NCI-H774 (cell line): ENCODE measurements at places on chromosomes 2 and 18.
A peak's percentile ranks its signal among the peaks of the same experiment; 100 is the strongest.

GRCh38 chr2:16155766-16156165 is 215.4 kb downstream of the MYCN start:
- no peak for DNase-seq

- no peak for DNase-seq
These were observed 2.3 kb downstream of the KCNE4 start for GRCh38 chr2:223054193-223054781.

DNA sequence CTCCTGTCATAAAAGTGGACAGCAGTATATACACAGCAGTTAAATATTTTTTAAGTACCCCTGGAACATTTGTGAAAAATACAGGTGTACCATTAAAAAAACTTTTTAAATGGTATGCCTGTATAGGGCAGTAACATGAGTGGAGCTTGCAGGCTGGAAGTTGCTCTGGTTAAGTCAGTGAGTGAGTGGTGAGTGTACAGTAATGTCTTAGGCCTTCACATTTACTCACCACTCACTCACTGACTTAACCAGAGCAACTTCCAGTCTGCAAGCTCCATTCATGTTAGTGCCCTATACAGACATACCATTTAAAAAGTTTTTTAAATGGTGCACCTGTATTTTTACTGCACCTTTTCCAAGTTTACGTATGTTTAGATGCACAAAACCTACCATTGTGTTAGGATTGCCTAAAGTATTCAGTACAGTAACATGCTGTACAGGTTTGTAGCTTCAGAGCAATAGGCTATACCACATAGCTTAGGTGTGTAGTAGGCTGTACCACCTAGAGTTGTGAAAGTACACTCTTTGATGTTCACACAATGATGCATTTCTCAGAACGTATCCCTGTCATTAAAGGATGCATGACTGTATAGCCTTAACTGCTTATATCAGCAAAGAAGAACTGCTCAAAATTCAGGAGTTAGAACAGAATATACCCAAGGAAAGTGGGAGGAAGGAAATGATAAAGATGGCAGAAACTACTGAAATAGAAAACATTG is 112.6 kb downstream of the EHBP1 start:
- DNase-seq = no peak

DNA sequence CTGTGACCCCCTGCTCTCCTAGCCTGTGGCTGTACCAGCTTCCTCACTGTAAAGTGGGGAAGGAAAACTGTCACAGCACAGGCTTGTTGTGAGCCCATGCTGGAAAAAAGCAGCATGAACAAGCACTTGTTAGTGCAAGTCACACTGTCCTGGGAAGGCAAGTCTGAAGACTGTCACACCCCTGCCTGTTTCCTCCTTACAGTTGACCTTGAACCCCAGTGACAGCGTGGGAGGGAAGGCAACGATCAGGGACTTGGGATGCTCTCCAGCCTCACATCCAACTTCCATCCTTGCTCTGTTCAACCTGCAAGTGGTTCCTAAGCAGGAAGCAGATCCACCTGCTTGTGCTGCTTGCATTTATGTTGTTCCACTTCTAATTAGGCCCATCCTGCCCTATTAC is 311.3 kb upstream of the KLHL29 start:
- DNase-seq = no peak

GRCh38 chr2:204726831-204727230 is 181.6 kb downstream of the PARD3B start:
- DNase-seq = no peak

DNA sequence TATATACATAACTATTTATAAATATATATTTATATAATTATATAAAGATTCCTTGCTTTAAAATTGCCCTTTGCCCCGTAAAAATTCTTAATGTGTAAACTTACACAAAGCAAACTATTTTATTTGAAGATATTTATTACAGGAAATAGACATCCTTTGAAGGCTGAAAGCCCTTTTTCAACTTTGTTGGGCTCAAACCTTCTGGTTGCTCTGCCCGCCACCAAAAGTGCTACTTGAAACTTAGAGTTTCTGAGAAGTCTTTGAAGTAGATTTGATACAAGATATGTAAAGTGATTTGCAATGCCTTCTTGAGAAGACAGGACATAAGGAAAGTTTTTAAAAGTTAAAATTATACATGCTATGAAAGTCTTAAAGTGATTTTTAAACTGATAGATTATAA is 36.6 kb upstream of the METAP1D start:
- no peak for DNase-seq

GRCh38 chr2:5319493-5319892 is 372.7 kb upstream of the SOX11 start:
- DNase-seq = no peak

DNA sequence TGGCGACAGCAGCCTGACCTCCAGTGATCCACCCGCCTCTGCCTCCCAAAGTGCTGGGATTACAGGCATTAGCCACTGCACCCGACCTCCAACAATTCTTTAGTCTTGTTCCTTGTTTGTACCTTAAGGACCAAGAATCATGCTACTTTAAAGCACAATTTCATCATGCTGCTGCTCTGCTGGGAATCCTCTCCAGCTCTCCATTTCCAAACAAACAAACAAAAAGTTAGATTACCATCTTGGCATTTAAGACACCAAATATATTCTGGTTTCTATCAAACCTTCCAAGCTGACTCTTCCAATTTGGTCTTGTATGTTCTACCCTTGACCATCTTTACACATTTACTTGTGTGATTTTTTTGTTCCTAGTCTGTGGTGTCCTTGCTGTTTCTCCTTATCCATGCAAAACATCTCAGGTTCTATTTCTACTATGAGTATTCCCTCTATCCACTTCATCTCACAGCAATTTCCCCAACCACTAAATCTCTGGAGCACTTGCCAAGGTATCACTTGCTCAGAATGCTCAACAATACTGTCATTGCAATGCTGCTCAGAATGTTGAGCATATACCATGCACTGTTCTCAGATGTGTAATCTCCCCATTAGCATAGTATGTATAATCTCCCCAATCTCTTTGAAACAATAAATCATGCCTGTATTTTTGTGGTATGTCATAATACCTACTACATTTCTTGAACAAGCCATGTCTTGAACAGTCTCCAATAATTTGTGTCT is 73.2 kb upstream of the GALNT5 start:
- DNase-seq = no peak

DNA sequence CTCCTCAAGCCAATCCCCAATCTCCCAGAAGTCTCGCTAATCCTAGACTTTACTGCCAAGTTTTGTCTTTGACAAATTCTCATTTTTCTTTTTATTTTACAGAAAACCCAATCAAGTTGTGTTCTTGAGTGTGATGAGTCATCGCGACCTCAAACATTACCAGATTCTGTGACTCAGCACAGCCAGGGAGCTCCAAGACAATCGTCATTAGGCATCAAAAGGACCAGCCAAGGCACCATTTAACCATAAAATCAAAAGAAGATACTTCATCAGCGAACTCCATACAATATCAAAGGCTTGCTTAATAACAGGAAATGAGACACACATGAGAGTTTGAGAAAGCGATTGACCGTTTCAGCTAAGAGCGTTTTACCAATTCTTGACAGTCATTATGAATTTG is 146.2 kb upstream of the AGAP1 start:
- no peak for DNase-seq

GRCh38 chr2:110732422-110733413 is at the start of gene ACOXL:
ACOXL (plus strand) TSS chr2:110732573; CDS start chr2:110768390, 35,817 bp downstream.
- peak; percentile 35 for DNase-seq

DNA sequence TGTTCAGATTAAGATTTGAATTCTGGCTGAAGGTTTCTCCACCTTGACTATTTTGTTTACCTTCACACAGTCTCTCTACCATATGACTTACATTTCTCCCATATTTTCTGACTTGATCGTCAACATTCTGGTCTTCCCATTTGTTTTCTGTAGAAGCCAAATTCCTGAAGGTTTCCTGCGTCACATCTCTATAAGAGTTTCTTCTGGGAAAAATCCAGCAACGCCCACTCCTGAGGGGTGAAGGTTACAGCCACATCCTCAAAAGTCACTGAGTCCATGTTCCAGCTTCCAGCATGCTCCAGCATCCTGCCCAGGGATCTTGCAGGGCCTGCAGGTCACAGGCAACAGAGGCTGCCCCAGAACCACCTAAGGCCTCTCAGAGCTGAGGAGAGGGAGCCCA is 47.5 kb downstream of the NBEAL1 start:
- no peak for DNase-seq

DNA sequence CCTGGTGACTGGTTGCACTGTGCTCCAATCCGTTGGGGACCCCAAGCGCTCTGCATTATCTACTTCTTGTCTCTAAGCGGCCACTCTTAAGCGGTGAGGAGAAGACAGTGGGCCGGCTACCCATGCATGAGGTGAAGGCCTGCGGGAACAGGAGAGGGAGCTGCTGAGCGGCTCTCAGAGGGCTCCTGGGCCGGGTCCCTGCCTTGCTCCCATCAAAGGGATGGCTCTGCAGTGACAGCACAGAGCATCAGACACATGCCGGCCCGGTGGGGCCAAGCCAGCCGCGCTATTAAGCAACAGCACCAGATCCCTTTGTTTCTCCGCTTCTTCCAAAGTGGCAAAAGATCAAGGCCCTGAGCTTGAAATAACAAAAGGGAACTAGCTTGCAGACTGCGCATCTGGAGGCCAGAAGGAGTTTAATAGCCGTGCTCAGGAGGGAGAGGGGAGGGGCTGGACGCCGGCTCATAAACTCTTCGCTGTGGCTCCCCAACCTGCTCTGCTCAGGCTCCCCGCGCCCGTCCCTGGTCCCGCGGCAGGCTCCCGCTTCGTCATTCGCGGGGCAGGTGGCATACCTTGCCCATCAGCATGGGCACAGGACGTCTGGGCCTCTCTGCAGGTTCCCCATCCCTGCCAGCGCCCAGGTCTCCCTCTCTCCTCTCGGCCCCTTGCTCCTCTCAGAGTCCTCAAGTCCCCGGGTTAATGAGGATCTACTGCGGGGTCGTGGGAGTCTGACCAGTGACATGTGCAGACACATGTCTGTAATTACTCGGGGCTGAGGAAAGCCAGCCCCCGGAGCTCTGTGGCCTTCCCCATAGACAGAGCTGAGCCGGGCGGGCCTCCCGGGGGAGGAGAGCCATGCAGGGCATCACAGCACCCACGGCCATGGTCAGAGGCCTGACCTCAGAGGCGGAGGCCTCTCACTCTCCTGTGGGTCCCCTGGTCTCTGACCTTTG is 96.7 kb downstream of the ASB1 start:
- no peak for DNase-seq

DNA sequence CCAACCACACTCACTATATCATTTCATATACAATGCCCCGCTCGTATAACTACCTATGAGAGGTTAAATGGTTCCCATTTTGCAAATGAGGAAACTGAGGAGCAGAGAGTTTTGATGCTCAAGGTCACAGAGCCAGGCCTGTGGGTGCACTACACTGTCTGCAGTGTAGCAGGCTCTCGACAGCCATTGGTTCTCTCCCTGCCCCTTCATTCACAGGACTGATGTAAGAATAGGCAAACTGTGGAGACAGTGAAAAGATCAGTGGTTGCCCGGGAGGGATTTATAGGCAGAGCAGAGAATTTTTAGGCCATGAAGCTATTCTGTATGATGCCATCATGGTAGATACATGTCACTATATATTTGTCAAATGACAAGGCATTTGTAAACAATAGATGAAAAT is 39.0 kb upstream of the LBH start:
- DNase-seq = no peak

DNA sequence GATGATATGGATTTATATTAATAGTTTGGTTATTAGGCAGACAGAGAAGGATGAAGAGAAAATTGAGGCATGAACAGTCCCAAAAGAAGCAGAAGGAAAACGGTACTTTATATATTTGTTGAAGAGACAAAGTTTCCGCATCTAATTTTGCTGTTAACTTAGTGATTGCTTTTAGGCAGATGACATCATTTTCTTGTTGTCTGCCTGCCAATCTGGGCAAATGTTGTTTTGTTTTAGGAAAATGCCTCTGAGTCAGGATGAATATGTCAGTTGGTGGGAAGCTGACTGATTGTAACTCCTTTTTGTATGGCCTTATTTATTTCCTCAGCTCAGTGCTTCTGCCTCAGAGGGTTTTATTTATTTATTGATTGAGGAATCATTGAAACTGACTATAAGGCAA is 52.5 kb upstream of the CAVIN2 start:
- no peak for DNase-seq

- DNase-seq = no peak
These were observed 162.2 kb downstream of the PKP4 start for GRCh38 chr2:158618891-158619490.

- no peak for DNase-seq
These were observed 47.3 kb upstream of the C1D start for GRCh38 chr2:68110102-68110501.

- no peak for DNase-seq
These were observed 188.8 kb downstream of the CAMKMT start for GRCh38 chr2:44550561-44550960.

- no peak for DNase-seq
These were observed 44.7 kb downstream of the GYPC start for GRCh38 chr2:126700677-126701076.

DNA sequence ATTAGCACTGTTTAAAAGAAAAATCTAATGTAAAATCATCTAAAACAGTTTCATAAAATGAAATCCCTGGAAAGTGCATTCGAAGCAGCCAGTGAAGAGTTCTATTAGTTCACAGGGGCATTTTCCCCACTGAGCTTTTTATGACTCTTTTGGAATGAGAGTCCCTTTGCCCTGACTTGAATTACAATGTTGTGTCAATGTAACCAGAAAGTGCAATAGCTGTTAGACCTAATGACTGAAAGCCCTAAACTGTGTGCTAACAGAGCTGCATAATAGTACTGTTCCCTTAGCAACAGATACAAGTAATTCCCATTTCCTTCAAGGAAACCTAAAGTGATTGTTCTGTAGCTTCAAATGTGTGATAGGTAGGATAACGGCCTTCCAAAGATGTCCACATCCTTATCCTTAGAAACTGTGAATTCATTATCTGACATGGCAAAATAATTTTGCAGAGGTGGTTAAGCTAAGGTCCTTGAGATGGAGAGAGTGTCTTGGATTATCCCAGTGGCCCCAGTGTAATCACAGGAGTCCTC is 134.4 kb downstream of the L3MBTL4 start:
- no peak for DNase-seq

- no peak for DNase-seq
These were observed 363.3 kb downstream of the ALK start for GRCh38 chr2:29558097-29558496.

DNA sequence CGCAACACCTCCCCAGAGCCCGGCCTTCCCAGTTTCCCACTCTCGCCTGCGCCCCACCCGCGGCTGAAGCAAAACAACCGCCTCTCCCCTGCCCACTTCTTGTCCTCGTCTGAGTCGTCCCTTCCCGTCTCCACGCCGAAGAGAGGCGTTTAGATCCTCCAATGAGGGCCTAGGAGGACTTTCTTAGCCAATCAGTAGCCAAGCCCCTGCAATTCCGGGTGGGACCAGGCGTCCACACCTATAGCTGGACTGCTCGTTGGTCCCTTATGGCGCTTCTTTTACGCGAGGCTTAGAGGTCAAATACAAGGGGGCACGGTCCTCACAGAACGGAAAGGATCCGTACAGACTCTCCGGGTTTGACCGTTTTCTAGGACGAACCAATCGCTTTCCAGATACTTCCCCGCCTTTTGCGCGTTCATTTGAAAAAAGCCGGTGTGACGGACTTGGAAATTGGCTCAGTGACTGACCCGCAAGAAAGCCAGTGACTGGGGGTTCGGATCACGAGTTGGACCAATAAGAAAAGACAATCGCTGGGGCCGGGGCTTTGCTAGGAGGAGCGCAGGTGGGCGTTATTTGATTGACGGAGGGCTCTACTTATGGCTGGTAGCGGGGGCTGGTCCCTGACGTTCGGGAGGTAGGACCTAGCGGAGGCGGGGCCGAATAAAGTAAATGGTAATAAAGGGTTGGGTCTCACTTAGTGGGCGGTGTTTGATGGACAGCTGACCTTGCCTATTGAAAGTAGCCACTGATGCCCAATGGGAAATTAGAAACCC is 581 bp upstream of the PPM1B start:
- DNase-seq = peak; percentile 99

GRCh38 chr2:197274349-197274748 is 36.2 kb downstream of the ANKRD44 start:
- DNase-seq = no peak
